Activated CD8-positive, alpha-beta T cell treated with anti-CD3 and anti-CD28 coated beads for 36 hours (primary cell): ENCODE measurements at places on chromosomes 2 and 18.

DNA sequence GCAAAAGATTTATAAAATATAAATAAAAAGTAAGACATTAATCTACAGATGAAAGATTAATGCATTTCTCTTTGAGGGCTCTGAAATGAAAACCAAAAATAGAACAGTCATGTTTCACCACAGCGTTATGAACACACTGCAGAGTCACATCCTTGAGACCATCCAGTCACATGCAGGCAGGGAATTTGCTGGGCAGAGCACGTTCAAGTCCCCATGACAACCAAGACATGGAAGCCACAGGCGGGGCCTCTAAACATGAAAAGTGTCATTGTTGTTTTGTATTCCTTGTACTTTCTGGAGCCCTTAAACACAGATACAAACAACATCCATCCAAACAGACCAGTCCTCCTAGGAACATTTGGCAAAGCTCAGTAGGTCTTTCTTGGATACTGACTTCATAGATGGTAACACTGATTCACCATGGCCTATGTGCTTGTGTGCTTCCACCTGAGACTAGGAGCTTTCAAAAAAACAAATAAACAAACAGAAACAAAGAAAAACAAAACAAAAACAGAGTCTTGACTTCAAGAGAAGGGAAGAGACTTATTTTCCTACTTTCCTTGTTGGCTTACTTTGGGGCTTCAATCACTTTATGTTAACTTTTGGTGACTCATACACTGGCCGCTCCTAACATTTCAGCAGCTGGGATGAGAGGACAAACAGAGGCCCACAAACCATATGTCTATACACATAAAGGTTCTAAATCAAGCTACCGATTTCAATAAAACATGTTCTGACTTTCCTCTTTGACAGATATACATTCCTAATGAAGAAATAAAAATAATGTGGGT lies 99.5 kb upstream of the CCDC85A start:
- DNase-seq, result no peak

- DNase-seq, result no peak
These were observed 29.1 kb downstream of the SLC4A3 start for GRCh38 chr2:219656526-219656925.

DNA sequence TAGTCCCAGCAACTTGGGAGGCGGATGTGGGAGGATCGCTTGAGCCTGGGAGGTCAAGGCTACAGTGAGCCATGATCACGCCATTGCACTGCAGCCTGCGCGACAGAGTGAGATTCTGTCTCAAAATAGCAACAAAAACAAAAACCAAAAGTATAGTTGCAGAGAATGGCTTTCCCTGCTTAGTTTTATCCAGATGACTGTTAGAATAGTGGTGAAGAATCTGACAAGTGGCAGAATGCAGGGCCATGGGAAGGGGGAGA lies 53.8 kb downstream of the NEDD4L start:
- no peak for DNase-seq

DNA sequence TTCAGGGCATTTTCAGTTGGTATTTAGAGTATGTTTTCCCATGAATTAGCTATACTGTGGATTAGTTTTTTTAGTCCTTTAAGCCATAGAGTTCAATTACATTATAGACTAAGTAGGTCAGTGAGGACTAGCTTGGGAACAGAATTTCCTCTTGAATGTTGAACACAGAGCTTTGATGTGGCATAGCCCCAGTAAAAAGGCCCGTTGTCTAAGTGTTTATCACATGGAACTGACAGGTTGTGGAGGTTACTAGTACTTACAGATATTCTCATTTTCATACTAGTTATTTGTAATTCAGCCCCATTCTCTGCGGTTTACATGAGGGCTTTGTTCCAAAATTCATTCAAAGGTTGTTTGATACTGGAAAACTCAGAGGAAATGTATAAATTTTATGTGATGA lies 6.2 kb downstream of the INSIG2 start:
- no peak for DNase-seq
